Activated T-cell treated with anti-CD3 and anti-CD28 coated beads, Interleukin-2, amount 50 U/mL, for 24 hours (primary cell): ENCODE measurements at places on chromosomes 5 and 9.
A peak's percentile ranks its signal among the peaks of the same experiment; 100 is the strongest.

DNA sequence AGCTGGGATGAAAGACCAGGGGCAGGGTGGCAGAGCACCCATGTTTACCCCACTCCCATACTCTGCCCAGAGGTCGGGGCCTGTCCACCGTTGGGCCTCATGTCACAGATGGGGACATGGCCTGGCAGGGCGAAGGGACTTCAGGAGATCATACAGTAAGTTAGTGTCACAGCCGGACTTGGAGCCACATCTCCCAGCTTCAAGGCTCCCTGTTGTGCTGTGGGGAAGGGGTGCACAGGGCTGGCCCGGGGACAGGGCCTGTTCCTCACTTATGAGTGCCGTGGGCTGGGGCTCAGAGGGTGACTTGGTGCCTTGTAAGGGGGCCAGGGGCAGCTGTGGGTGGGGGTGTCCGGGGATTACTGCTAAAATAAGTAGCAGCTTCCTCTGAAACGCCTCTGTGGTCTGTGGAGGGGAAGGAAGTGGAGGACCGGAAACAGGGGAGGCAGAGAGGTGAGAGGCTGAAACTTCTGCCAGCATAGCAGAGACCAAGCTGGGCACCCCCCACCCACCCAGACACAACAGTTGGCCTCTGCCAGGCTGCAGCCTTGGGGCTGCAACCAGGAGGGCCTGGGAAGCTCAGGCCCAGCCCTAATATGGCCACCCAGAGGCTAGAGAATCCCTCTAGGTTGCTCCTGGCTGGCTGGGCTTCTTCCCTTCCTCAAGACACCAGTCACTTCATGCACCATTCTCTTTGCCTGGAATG is 41.1 kb upstream of the NEK6 start:
- DNase-seq, result peak; percentile 72

GRCh38 chr9:88739373-88739772 is 204.4 kb downstream of the NXNL2 start:
- DNase-seq, result no peak

DNA sequence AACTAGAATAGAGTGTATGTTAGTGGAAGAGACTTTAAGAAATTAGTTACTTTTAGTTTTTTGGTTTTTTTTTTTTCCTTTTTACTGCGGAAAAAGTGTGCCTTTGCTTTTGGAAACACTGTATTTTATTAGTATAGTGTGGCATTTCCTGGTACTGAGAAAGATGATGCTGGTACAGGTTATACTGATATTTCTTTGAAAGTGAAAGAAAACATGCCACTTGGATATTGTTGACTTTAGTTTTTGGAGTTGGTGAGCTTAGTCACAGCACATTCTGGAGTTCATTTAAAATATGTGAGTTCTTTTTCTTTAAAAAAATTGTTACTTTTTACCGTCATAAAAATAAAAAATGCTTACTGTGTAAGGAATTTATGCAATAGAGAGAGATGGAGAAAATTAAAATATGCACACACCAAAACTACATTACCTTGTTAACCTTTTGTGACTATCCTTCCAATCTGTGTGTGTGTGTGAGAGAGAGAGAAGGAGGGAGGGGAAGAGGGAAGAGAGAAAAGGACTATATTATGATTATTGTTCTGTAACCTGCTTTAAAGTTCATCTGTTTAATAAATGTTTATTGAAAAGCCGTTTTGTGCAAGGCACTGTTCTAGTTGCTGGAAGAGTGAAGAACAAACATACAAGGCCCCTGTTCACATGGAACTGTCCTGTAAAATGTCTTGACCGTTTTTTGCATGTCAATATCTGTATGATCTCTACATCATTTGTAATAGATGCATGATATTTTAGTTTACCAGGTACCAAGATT is 1.9 kb downstream of the UGCG start:
- DNase-seq, result no peak

DNA sequence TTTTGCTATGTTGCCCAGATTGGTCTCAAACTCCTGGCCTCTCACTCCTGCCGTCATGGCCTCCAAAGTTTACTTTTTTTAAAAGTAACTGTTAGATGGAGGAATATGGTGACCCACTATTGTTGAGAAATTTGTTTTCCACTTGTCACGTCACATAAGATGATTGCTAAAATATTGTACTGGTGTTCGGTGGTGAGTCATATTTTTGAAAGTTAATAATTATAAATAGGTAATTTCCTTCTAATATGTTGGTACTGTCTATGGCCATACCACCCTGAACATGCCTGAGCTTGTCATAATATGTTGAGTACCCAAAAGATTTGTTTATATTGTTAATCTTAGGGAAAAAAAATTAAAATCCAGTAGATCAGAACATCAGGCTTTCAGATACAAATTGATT is 22.6 kb downstream of the RMI1 start:
- DNase-seq, result no peak

DNA sequence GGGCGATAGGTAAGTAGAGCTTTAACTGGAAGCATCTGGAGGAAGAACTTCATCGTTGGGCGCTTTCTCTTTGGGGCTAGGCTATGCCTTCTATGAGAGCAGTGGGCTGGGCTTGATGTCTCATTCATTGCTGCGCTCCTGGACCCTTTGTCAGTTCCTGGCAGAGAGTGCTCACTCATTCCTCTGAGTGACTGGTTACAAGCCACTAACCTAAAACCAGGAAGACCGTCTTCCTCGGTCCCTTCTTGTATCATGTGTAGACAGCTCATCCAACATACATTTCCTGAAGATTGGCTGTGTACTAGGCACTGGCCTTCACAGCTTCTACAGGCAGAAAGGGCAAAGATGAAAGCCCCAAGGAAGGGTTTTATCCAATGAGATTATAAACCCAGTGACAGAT is 6.4 kb downstream of the SWI5 start:
- no peak for DNase-seq

DNA sequence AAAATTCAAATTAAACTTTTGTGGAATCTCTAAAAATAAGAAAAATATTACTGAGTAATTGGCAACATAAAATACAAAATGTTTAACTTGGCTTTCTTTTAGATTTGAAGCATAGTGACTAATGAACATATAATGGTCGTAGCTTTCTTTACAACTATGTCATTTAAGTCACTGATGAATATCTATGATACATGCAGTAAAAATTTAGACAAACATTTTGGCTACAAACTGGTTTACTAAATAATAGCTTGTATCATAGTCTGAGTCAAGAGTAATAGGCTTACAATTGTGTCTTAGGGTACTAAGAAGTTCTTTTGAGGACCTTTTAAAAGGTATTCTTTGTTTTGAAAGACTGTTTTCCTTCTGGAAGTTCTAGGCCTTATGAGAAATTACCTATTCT is 2.0 kb upstream of the APC start:
- DNase-seq, result no peak

DNA sequence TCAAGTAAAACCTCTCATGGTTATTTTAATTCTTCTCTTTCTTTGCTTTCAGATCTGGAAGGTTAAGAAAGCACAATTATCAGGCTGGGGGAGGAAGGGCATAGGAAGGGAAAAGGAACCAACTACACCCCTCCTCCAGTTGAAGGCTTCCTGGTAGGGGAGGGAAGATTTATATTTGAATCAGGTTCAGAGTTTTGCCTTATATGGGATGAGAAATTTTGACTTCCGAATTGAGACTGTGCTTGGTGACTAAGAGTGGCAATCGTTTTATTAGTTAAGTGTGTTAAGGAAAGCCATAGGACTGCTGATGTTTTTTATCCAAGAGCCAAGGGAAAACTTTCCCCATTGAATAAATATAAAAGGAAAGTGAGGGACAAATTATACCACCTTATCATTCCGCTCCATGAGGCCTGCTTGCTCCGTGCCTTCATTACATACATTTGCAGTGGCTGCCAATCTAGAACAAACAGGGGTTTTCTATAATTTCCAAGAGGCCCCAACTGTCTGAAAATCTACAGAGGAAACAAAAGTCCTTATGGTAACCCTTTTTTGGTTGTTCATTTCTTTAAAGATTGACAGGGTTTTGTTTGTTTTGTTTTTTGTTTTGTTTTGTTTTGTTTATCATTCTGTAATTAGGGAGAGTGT is 115.7 kb upstream of the EPB41L4A start:
- no peak for DNase-seq

DNA sequence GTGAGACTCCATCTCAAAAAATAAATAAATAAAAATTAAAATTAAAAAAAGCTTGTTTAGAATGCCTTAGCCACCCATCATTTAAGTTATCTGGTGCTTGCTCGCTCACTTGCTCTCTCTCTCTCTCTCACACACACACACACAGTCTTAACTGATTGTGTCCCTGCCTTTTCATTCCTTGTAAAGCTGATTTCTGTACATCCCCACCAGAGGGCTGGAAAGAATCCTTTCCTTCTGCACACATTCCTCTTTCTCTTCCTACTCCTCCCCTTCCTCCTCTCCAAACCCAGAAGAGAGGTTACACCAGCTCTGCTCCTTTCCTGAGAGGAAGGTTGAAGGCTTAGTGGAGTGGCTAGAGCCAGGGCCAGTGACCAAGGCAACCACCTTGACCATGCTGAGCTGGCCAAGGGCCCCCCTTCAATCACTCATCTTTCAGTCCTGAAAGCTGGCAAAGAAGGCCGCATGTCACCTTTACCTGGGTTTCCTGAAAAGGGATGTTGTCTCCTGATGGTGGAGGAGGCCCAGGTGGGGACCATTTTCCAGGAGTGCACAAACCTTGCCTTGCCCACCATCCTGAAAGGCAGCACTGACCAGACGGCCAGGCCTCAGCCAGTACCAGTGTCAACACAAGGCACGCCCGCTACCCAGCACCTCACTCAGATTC is 25.6 kb downstream of the STK10 start:
- DNase-seq, result no peak
